ENCODE measurements at places on chromosomes 12 and 14.

- DNase-seq: no peak
Measured at GRCh38 chr12:53224897-53225634, 6.9 kb downstream of the RARG start.

- no peak for DNase-seq
Measured at GRCh38 chr14:77290705-77291104, 19.7 kb upstream of the NGB start.

- no peak for DNase-seq
Measured at GRCh38 chr12:65532764-65533163, 254.3 kb downstream of the MSRB3 start.

- peak; percentile 49 for DNase-seq
Measured at GRCh38 chr14:22544881-22545420, 44.1 kb downstream of the DAD1 start.

DNA sequence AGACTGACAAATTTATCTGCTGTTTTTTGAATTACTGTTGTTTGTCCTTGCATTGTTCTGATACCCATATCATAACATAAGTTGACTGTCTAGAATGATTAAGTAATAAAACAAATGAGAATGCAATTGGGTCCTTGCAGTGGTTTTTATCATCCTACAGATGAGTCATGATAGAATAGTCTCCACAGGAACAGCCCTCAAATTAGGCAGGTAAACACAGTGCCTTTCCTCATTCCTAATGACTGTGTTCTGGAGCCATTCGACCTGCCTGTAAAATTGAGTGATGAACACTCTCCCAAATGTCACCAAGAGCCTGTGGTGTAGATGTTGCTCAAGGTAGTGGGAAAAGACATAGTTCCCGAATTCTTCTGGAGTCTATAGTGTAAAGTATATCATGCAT, 12.3 kb downstream of the NKX2-8 start:
- no peak for DNase-seq

DNA sequence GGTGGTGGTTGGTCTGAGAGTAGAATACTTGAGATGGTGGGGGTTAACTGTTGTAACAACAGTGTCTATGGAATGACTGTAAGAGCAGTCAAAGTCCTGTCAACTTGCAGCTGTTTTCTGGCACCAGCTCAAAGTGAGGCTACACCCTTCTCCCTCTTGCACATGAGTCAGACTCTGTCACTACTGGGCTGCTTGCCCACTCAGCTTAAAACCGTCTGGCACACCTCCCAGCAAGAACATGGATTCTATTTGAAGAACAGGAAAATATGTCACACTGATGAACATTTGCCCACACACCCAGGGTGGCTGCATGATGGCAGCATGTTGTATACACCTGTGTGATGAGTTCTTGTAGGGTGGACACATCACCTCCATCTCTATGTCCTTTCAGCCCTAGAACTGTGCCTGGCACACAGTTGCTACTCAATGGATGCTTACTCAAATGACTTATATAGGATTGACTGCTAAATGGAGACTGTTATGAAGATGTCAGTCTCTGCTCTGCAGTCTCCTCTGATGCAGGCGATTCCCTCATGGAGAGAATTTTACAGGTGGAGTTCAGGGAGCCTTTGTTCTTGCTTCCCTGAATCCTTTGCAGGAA, 19.3 kb upstream of the SERPINA6 start:
- no peak for DNase-seq

- no peak for DNase-seq
Measured at GRCh38 chr12:4809449-4810218, 89.4 kb downstream of the GALNT8 start.

DNA sequence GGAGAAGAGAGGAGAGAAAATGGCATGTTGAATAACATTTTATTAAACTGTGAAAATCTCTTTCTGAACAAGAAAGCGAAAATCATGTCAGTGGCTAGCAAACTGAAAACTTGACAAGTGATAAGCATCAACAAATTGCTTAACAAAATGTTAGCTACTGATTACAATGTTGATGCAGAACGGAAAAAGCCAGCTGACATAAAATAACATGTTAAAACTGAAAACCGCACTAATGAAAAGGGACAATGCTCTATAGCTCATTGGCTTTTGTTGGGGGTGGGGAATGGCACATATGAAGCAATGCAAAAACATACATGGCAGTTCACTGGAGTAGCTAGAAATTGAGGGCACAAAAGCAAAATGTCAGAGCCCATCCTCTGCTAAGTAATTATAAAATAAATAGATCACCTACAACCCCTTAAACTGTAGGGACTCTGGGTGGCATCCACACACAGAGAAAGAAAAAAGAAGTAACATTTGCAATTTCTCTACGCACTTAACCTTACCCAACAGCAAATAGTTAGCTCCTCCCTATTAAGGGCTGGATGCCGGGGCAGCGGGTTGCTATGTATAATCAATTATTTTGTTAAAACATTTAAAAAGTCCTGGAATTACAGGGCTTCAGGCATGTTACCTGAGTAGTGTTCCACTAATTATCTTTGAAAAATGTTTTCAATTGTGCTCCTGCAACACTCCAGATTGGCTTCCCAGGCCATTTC, 129.2 kb upstream of the USP15 start:
- no peak for DNase-seq

GRCh38 chr12:108980831-108981618, 39.8 kb downstream of the SVOP start:
- no peak for DNase-seq

GRCh38 chr14:21120686-21121085, 19.8 kb downstream of the TMEM253 start:
- no peak for DNase-seq

GRCh38 chr14:44291366-44291915, 215.6 kb downstream of the FSCB start:
- DNase-seq: no peak

All from activated CD8-positive, alpha-beta memory T cell treated with anti-CD3 and anti-CD28 coated beads, Interleukin-2, amount 10 ng/mL, durations not matched to agents 7 days and 5 days (primary cell).